Occipital lobe (tissue), 3 donors: ENCODE measurements at places on chromosomes 1 and 21.

- no peak for DNase-seq
These were observed 163.1 kb downstream of the KCNJ6 start for GRCh38 chr21:37753122-37753599.

DNA sequence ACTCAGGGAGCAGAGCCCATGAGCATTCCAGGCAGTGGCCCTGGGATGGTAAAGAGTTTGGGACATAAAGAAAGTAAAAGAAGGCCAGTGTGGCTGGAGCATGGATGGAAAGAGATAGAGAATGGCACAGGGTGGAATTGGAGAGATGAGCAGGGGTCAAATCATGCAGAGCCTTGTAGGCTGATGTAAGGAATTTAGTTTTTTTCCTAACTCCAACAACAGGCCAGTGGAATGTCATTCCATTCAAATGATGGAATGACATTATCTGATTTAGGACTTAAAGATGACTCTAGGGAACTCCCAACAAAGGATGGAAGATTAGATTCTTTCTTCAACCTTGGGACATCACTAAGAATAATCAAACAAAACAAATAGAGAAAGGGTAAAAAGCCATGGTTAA, 12.8 kb upstream of the S100A2 start:
- no peak for DNase-seq

- peak; percentile 8 for DNase-seq
These were observed 3.5 kb upstream of the SPEN start for GRCh38 chr1:15843826-15844572.

GRCh38 chr1:239718571-239718970, 332.2 kb downstream of the CHRM3 start:
- DNase-seq: no peak

GRCh38 chr1:192153276-192153675, 5.0 kb upstream of the RGS18 start:
- DNase-seq: no peak

GRCh38 chr1:42692461-42692860, 10.2 kb downstream of the YBX1 start:
- DNase-seq: no peak

DNA sequence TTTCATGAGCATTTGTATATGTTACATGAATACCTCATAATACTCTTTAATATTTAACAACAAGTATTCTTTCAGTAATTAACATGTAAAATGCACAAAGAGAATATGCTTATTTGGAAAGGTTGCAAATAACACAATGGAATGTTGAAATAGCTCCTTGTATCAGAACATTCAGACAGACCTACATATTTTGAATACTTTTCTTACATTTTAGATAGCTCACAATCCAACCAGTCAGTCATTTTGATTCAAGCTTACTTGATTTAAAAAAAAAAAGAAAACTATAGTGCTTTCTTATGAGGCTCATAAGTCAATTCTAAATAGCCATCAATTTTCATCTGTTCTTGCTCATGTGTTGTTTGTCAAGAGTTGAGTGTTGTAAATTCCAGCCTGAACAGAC, 518.8 kb downstream of the ADGRL2 start:
- DNase-seq: no peak

GRCh38 chr1:33365560-33365997, 44.7 kb upstream of the A3GALT2 start:
- DNase-seq: no peak

DNA sequence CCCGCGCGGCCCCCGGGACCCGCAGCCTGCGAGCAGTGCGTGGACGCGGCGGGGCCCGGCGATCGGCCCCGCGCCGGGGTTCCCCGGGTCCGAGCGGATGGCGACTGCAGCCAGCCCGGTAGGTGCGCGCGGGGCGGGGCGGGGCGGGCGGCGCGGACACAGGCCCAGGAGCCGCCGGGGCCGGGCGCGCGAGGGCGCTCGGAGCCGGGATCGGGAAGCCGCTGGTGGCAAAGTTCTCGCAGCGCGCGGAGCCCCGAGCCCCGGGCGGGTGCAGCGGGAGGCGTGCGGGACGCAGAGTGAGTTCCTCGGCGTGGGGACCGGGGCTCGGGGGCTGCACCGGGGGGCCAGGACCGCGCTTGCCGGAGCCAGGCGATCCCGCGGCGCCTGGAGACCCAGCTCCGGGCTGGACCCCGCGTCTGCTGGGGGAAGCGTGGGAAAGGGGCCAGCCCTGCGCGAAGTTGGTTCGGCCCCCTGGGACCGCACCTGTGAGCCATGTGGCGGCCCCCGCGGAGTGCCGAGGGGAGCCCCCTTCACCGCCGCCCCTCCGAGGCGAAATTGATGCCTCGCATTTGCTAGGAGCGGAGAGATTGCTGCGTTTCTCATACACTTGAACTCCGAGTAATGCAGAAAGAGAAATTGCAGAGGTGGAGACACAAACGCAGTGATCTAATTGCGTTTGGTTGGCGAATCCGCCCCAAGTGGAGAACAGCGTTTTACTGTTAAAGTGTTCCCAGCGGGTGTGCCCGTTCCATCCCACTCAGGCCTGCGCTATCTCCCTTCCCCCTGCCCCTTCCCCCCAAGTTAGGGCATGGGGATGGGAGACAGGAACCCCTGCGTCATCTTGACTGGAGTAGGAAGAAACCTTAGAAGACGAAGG, 228.9 kb upstream of the TMEM51 start:
- peak; percentile 51 for DNase-seq
